Foreskin melanocyte (primary cell): ENCODE measurements at places on chromosomes 5 and 9.

- peak; percentile 82 for DNase-seq
Observed at GRCh38 chr5:14167211-14167845, 24.2 kb downstream of the TRIO start.

DNA sequence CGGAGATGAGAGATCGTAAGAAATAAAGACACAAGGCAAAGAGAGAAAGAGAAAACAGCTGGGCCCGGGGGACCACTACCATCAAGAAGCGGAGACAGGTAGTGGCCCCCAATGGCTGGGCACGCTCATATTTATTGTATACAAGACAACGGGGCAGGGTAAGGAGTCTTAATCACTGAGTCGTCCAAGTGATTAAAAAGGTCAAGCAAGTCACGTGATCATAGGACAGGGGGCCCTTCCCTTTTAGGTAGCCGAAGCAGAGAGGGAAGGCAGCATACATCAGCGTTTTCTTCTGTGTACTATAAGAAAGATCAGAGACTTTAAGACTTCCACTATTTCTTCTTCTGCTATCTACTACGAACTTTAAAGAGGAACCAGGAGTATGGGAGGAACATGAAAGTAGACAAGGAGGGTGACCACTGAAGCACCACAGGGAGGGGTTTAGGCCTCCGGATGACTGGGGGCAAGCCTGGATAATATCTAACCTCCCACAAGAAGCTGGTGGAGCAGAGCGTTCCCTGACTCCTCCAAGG, 24.6 kb upstream of the QSOX2 start:
- no peak for DNase-seq

DNA sequence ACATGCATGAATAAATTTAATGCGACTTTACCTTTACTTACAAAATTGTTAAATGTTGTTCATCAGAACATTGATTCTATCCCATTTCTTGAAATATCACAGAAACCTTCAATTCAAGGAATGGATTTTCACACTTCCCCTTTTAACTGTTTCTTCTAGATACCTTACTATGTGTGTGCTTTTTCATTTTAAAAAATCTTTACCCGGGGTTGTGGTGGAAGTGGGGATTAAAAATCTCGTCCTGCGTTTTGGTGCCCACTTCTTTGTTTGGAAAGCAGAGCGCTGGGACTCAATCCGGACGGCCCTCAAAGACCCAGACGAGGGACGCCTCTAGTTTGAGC, 5.8 kb upstream of the MEF2C start:
- no peak for DNase-seq

DNA sequence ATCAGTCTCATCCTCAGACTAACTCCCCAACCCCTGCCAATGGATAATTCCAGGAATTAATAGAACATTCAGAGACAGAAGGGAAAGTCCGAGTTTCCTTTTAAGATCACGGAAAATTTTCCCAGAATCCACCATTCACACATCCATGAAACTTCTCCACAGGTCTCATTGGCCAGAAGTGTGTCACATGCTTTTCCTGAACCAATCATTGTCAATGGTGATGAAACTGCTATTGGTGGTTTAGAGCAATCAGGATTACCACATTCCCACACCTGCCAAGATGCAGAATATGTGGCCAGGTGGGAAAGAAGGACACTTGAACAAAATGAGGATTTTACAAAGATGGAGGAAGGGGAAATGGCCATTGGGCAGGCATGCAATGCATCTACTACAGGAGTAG, 29.3 kb upstream of the SNX2 start:
- no peak for DNase-seq

DNA sequence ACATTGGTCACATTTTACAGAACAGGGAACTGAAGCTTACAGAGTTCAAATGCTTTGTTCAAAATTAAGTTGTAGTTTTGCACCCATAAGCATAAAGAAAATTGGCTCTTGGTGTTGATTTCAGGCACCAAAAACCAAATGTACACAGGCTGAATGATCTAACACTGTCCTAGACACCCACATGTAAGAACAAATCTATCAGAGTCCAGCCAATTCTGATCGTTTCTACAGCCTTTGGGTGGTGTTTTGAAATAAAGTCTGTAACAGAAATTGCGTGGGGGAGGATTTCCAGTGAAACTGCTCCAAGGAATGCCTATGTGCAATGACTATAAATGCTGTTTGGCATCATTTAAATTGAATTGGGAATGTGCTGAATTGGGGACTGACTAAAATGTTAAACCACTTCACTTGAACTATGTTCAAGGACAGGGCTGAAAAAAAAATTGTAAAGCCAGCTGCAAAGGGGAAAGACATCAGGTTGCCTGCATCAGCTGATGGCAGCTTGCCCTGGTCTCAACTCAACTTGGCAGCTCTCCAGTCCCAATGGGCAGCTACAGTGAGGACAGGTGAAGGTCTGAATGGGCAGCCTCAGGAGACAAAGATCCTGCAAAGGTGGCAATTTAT, 92.2 kb upstream of the TRPC7 start:
- no peak for DNase-seq

DNA sequence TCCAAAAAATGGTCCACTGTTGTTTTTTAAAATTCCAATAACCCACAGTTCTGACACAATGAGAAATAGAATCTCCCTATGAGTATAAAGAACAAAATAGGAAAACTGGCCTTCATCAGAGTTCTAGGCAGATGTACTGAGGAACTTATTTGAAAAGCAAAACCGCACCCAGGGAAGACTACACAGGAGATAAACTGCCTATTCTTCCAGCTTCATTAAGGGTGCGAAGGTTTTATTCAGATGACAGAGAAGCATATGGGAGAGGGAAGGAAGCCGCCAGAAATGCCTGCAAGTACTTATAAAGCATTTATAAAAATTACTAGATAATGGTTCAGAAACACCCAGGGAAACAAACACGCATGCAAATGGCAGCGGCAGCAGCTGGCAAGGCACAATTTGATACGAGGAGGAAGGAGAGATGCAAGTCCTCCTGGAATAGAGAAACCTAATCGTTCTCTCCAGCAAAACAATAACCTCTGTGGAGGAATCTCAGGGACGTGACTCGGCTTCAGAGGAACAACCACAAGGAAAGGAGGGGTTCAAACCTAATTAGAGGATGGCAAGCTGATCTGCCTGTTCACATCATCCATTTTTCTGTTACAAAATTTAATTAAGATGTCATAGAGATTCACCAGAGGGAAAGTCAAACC, 9.0 kb downstream of the TTLL11 start:
- no peak for DNase-seq

GRCh38 chr9:94852373-94852772, 125.9 kb downstream of the AOPEP start:
- DNase-seq = no peak

GRCh38 chr9:136439481-136440408, at the start of gene INPP5E:
Gene INPP5E, minus strand, starts transcription at chr9:136439845. Its CDS starts 426 bp downstream, at chr9:136439419.
- DNase-seq = peak; percentile 47

DNA sequence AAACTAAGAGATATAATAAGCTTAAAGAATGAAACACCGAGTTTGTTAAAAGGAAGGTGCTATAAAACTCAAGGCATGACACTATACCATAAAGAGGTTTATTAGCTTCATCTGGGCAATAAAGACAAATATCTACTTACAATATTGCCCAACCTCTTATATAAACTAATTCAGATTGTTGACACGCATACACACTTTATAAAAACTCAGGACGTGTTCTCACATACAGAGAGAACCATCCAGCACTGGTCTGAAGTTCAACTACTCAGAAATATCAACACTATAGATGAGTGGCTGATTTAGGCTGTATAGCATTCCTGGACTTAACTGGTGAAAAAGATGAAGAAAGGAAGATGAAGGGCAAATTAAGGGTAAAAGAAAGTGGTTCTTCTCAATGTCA, 81.2 kb downstream of the FRMD3 start:
- DNase-seq = no peak

- DNase-seq = no peak
Observed at GRCh38 chr5:61687371-61687770, 355.3 kb downstream of the ZSWIM6 start.

GRCh38 chr5:114062932-114063867, 298.7 kb upstream of the KCNN2 start:
- no peak for DNase-seq

DNA sequence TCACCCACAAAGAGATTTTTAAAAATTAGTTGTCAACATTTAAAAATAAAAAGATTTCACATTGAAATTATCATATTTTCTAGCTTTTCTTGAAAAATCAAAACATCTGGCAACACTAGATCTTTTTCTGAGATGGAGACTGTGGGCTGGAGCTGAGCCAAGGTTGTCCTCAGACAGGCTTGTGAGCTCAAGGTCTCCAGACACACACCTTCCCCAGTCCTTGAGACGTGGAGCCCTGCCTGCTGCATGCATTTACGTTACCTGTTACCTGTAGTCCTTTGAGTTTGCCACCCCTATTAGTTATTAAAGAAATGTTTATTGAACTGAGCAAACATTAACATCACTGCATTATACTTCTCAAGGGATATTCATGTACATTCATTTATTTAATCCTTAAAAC, 87.5 kb upstream of the TLE1 start:
- no peak for DNase-seq

- no peak for DNase-seq
Observed at GRCh38 chr5:115875447-115875846, 33.7 kb downstream of the AP3S1 start.

DNA sequence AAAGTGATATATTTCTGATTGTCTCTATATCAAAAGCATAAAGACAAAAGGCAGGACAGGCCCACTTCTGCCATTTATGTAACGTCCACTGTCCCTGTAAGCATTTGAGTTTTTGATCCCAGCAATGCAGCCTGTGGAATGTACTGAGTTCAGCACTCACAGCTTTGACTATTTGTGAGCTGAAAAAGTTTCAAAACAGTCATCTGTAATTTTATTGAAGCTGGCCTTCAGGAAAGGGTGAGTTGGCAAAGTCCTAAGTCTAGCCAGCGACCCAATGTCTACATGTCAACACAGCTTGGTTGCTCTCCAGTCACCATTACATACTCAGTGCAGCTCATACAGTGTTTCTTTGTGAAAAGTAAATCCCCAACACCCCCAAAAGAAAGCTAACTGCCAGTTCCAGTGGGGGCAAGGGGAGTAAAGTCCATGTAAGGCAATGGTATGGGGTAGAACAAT, 9.7 kb downstream of the LIFR start:
- DNase-seq = no peak

GRCh38 chr5:82421119-82421518, 143.0 kb upstream of the RPS23 start:
- DNase-seq = no peak

DNA sequence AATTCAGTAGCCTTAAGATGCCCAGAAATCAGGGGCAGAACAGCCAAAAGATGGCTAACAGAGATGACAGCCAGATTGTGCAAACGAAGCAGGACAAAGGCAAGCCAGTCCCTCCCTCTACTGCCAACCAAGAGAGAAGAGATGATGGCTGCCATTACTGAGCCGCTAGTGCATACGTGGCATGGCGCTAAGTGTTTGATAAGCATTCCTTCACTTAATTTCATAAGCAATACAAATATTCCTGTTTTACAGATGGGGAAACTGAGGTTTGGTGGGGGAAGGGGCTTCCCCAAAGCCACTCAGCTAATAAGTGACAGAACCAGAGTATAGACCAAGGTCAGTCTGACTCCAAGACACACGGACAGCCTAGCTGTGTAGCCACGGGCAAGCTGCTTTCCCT, 44.1 kb downstream of the STK10 start:
- DNase-seq = no peak

DNA sequence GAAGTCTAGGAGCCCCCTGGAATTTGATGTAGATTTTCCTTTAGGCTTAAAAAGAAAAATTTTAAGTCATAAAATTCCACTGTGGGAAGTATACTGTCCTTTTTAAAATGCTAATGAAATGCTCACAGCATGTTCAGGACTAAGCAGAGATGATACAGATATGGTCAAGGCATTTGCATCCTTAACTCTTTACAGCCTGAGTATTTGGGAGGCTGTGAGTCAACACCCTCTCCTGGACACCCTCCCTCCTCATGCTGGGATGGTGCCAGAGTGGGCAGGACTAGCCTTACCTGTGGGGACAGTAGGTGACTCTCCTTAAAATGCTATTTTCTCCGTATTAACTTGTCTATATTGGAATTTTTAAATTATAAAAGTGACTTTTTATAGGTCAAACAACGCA, 197.4 kb upstream of the ELL2 start:
- no peak for DNase-seq

DNA sequence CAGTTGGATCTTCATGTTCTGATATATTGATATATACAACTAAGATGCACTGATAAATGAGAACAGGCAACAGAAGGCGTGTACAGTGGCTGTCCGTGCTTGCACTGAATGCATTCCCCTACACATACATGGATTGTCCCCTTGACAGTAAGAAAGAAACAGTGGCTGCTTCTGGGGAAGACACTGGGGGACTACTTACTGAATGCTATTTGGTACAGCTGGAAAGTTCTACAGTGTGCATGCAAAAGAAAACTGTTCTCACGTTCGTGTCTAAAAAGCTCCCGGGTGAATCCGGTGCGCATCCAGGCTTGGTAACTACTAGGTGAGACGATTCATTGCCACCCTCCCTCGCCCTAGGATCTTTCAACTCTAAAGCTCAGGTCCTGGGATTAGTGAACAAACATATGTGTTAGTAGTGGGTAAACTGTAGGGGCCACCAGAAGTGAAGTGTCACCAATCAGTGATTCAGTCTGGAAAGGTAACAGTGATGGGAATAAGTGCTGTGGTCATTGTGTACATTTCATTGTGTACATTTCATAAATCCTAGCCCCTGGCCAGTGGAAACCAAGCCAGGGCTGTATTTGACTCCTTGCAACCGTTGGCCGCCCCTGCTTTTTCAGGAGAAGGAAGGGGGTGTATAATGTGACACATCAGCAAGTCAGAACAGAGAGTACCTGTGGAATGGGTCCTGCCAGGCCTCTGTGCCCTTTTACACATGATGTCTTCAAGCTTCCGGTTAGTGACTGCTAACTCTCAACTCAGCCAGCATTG, 46.3 kb upstream of the BOD1 start:
- DNase-seq = no peak

DNA sequence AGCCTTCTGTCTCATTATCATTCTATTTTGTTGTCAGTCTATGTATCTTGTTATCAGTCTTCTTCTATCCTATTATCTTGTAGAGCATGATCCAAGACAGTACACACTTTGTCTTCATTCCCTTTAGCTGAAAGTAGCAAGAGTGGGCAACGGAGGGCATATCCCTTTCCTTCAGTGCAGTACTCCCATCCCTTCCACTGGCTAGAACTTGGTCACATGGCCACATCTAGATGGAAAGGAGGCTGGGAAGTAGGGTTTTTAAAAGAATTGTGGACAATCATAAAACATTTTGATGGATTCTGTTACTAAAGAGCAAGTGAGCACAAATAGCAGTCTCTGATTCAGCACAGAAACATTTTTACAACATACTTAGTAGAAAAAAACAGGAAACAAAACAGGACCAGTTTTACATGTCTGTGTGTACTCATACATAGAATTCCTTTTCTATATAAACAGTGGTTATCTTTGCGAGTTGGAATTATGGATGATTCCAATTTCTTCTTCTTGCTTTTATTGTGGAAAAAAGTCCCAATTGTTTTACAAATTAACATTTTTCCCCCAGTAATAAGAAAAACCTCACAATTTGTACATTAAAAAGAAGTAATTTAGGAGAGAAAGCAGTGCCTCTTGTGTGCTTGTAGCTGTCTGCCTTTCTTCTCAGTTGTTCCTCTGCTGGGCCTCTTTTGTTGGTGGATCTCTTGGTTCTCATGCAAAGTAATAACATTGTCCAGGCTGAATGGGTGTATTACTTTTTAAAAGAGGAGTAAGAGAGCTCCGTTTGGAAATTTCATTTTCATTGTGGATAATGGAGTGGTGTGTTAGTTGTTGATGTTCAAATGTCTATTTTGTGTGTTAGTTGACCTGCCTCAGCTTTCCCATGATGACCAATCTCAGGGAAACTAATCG, 410.9 kb upstream of the TRPC7 start:
- no peak for DNase-seq

GRCh38 chr9:109910671-109911518, 130.9 kb downstream of the PALM2AKAP2 start:
- no peak for DNase-seq
